ENCODE measurements at places on chromosomes 11 and 22.

- DNase-seq = no peak
Measured at GRCh38 chr11:31795706-31796498, 15.2 kb downstream of the PAX6 start.

DNA sequence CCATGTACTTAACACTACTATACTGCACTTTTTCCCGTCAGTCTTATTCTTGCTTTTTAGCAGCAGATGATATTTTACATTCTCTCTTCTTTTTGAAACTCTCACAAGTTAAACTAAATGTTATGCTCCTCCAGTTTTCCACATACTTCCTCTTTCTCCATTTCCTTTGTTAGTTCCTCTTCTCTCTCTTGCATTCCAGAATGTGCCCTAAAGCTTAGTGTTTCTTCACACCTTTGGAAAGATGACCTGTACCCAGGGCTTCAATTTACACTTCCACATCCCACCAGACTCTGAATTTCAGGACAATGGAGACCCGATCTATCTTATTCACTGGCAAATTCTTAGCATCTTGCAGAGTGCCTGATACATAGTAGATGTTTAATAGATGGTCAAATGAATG is 51.8 kb downstream of the APIP start:
- DNase-seq = no peak

GRCh38 chr11:124745835-124746620 is 6.0 kb downstream of the VSIG2 start:
- DNase-seq = no peak

GRCh38 chr11:19597876-19598275 is 114.8 kb upstream of the NAV2 start:
- no peak for DNase-seq

- no peak for DNase-seq
Measured at GRCh38 chr11:109783014-109783413, 310.2 kb upstream of the ZC3H12C start.

- no peak for DNase-seq
Measured at GRCh38 chr11:10634407-10634806, 59.1 kb downstream of the IRAG1 start.

GRCh38 chr22:19555651-19556050 is 31.4 kb upstream of the CLDN5 start:
- DNase-seq = no peak

GRCh38 chr22:40108396-40108795 is 69.3 kb upstream of the TNRC6B start:
- DNase-seq = no peak

DNA sequence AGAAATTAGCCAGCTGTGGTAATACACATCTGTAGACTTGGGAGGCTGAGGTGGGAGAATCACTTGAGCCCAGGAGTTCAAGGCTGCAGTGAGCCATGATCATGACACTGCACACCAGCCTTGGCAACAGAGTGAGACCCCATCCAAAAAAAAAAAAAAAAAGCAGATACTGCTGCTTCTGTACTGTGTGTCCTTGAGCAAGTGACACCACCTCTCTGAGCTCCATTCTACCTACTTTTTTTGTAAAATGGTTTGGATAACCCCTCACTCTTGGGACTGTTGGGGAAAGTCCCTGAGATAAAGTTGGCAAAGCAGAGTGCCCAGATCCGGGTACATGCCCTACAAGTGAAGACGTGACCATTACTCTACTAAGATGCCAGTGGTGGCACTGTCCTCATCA is 2.7 kb downstream of the SEC14L3 start:
- no peak for DNase-seq

DNA sequence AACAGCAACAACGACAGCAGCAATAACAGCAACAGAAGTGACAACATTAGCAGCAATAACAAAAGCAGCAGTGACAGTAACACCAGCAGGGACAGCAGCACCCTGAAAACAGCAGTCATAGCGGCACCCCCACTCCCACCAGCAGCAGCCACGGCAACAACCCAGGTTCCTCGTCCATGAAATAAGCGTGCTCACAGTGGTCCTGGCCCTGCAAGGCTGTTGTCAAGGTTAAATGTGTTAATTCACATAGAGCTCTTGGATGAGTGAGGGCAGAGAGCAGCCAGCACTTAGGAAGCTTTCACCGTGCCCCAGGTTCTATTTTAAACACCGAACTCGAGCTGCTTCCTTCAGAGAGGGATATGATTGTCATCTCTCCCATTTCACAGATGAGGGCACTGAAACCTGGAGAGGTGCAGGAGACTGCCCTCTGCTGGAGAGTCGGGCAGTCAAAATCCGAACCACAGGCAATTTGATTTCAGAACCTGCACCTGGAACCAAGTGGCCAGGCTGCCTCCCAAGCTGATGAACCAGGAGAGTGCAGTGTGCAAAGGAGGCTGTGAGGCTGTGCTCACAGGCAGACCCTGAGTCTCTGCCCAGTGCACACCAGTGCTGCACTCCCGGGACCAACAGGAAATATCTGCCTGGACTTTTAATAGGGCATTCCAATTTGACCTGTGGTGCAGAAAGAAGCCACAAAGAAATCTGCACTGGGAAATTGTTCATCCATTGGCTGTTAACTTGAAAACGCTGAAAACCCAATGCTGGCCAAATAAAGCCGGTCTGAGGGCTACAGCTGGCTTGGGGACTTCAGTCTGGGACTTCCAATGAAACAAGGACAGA is 22.9 kb upstream of the FGF3 start:
- DNase-seq = no peak

GRCh38 chr11:45390407-45390806 is 104.3 kb upstream of the SYT13 start:
- no peak for DNase-seq

DNA sequence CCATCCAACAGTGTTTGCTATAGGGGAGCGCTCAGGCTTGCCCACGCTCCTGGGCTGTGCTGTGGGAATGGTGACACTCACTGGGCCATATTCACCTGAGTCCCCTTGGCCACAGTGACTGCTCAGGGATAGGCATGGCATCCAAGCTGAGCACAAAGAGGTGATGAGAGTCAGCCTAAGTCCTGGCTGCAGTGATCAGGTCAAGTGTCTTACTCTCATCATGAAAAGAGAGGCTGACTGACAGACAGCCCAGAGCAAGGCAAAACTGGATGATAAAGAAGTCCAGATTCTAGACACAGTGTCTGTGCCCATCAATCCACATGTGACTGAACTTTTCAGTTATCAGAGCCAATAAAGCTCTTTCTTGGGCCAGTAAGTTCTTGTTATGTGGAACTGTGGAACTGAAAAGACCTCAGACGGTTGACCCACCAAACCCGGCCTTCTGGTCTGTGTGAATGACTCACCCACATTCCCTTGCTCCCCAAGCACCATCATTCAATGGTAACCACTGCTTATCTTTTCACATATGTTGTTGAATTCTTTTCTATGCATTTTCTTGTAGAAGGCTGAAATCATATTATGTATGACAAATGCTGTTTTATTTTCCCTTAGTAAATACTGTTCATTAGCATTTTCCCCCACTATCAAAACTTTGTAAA is 43.2 kb upstream of the YPEL1 start:
- DNase-seq = no peak
